ENCODE measurements at places on chromosomes 1 and 21.

GRCh38 chr1:115196296-115196695 is 107.0 kb upstream of the TSPAN2 start:
- DNase-seq, result no peak

GRCh38 chr1:164803366-164803765 is 244.4 kb downstream of the PBX1 start:
- DNase-seq, result no peak

DNA sequence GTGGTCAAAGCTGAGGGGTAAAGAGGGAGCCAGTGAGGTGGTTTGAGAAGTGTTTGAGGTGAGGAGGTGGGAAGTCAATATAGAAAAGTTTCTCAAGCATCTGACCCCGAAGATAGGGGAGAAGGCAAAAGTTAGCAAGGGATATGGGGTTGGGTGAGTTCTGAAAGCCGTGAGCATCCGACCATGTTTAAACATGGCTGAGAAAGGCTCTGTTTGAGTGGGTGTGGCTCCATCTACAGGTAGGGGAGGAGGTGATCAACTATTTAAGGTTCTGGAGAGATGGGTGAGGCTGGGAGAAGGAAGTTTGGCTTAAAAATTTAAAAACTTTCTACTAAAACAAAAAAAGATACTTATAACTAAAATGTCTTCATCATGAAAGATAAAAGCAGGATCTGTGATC is 273.8 kb downstream of the KCNJ6 start:
- DNase-seq, result no peak

GRCh38 chr1:160859166-160859565 is 3.5 kb downstream of the CD244 start:
- no peak for DNase-seq

DNA sequence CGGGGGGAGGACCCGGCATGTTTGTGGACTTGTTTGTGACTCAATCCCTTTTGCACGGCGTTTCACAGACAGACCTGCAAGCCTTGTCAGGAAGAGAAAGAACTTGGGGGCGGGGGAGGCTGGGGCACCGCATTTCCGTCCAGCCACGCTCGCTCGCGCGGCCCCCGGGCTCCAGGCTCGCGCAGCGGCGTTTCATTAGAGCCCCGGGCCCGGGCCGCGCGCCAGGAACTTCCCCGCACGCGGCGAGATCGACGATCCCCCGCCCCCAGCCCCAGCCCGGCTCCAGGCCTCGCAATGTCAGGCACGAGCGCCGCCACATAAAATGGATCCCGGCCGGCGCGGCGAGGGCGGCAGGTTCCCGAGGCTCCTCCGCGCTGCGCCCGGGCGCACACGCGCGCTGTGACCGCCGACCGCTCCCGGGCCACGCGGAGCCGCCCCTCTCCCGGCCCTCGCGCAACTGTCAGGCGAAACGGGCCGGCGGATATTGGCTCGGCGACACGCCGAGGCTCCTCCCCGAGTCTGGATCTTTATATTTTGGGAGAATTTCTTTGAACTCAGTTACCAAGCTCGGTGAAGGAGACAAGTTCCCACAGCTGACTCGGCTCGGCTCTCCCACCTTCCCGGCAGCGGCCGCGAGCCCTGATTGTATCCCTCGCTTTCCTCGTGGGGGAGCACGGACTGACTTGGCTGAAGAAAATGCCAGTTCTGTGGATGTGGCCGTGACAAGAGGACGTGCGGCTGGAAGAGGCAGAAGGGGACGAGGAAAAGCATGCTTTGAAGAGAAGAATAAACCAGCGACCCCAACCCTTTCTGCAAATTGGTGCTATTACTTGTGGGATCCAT is at the start of gene KIF26B:
Gene KIF26B, plus strand, starts transcription at position 557 of the 843 bp plus-strand sequence. CDS start 440 bp downstream, outside the sequence.
- peak; percentile 65 for DNase-seq

GRCh38 chr1:113042285-113043143 is 30.5 kb upstream of the LRIG2 start:
- no peak for DNase-seq

DNA sequence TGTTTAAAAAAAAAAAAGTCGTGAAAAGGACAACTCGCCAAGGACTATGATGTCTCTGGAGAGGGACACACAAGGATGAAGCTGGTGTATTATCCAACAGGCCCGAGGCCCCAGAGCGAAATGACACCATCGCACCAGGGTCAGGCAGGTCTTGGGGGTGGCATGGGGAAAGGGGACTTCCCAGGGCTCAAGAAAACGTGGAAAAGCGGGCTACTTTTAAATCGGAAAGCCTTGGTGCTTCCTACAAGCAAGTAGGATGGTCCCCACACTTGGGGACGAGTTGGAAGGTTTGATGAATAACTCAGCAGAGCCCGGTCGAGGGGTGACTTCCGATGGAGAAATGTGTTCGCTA is 505 bp upstream of the GNPAT start:
- peak; percentile 61 for DNase-seq

DNA sequence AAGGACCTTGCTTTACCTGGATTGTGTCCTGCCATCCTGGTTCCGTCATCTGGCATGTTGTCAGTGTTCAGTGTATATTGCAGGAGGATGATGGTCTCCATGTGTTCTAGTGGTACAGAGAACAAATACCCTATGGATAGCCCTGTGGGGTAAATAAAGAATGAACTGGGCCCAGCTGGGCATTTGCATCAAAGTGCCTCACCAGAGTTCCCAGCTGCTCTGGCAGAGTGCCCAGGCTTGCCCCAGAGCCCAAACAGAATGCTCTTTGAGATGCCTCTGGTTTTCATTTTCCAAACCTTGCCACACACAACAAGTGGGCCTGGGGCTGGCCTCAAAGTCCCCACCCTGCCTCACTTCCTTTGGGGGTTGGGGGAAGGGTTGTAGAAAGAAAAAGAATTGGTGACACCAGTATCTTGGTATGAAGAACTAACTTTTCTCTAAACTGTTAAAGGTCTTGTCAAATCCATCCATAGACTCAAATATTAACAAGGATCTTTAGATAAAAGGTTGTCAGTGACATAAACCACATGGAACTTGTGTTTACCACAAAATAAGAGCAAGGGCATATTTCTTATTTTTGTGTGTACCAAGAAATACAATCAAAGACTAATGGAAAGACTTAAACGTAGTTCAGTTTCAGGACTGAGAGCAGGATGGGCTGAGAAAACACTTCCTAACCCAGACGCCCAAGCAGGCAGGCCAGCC is 82.2 kb downstream of the LMO4 start:
- DNase-seq, result no peak

GRCh38 chr1:65026235-65026634 is 59.9 kb upstream of the JAK1 start:
- DNase-seq, result no peak

- no peak for DNase-seq
Observed at GRCh38 chr1:68570871-68571270, 74.0 kb upstream of the DEPDC1 start.

- no peak for DNase-seq
Observed at GRCh38 chr1:32894019-32894600, 7.1 kb downstream of the TMEM54 start.

- DNase-seq, result peak; percentile 89
Observed at GRCh38 chr1:30756545-30757351, 826 bp downstream of the LAPTM5 start.

DNA sequence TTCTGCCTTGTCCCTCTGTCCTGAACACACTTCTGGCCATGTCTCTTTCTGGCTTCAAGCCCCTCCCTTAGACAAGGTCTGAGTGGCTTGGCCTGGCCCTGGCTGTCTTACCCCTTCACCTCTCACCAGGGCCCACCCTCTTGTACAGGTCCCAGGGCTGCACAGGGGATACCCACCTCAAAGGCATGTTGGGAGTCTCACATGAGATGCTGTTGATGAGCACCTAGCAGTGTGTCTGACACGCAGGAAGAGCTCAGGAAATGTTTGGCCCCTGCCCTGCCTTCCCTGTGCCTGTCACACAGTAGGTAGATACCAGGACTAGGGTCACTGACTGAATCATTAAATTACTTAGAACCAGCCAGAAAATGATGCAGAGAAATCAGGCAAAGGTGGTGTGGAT is 16.6 kb downstream of the ZNF362 start:
- DNase-seq, result no peak

- no peak for DNase-seq
Observed at GRCh38 chr1:7159116-7159781, 374.0 kb downstream of the CAMTA1 start.

DNA sequence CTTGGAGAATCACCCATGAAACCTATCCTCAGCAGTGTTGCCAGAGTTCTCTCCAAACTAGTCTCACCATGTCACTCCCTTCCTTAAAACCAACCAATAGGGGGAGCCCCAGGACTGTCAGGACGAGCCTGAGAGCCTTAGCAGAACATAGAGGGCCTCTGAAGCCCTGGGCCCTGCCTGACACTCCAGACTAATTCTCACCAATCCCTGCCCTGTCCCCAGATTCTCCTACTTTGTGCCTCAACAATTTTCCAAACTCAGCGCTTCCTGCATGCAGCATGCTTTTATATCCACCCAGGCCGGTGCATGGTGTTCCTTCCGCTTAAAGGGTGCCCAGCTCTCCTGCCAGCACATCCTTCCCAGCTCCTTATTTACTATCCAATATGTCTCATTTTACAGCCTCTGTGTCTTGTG is 42.7 kb downstream of the HSD3B1 start:
- DNase-seq, result no peak

GRCh38 chr1:17246971-17247370 is 1.9 kb upstream of the PADI3 start:
- DNase-seq, result no peak

GRCh38 chr1:84271441-84272151 is 29.9 kb upstream of the SAMD13 start:
- no peak for DNase-seq

- DNase-seq, result no peak
Observed at GRCh38 chr1:218272366-218272765, 12.7 kb upstream of the RRP15 start.

- no peak for DNase-seq
Observed at GRCh38 chr1:34113362-34113761, 51.7 kb downstream of the CSMD2 start.

DNA sequence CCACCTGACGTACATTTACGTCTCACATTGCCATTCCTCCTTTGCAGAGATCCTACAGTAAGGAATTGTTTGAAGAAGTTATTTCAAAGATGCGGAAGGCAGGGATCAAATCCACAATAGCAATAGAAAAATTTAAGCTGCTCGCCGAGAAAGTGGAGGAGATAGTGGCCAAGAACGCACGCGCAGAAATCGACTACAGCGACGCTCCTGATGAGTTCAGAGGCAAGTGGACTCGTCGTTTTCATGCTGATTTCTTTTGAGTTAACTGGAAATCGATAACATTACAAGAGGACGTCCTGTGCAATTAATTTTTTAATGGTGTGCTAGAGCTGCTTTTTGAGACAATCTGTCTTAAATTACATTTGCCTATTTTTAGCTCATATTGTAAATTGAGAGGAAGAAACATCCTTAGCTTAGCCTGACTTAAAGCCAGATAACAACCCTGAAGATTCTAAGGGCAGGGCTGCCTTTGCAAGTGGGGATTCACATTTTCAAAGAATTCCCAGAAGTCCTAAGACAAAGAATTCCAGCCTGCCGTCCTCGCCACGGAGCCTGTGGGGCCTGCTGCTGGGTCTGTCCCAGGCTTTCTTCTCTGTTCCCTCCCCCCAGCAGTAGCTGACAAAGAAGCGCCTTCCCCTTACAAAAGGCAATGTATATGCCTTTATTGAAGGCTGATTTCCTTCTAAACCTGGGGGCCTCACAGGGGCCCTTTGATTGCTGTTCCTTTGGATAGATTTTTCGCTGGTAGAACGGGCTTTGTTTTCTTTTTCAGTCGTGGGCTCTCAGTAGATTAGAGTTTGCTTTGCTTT is 31.6 kb upstream of the KIF1B start:
- DNase-seq, result no peak

GRCh38 chr1:231699784-231700183 is 73.2 kb downstream of the DISC1 start:
- no peak for DNase-seq

GRCh38 chr1:236176337-236177336 is 34.3 kb downstream of the GPR137B start:
- no peak for DNase-seq

- DNase-seq, result no peak
Observed at GRCh38 chr1:97636941-97637340, 283.9 kb downstream of the DPYD start.

DNA sequence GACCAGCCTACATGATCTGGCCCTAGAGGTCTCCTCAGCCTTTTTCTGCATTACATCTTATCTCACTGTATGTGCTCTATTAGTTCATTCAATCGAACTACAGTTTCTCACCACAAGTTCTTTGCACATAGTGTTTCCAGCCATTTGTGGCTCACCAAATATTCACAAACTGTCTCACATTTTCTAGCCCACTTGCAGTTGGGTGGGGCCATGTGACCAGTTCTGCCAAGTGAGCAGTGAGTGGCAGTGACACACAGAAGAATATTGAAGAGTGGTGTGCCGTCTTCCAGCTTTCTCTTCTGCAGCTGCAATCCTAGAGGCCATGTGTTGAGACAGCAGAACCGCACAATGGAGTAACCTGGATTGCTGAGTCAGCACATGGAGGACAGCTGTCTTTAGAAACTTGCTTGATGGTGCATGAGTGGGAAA is 103.2 kb upstream of the ZNF644 start:
- DNase-seq, result peak; percentile 63

DNA sequence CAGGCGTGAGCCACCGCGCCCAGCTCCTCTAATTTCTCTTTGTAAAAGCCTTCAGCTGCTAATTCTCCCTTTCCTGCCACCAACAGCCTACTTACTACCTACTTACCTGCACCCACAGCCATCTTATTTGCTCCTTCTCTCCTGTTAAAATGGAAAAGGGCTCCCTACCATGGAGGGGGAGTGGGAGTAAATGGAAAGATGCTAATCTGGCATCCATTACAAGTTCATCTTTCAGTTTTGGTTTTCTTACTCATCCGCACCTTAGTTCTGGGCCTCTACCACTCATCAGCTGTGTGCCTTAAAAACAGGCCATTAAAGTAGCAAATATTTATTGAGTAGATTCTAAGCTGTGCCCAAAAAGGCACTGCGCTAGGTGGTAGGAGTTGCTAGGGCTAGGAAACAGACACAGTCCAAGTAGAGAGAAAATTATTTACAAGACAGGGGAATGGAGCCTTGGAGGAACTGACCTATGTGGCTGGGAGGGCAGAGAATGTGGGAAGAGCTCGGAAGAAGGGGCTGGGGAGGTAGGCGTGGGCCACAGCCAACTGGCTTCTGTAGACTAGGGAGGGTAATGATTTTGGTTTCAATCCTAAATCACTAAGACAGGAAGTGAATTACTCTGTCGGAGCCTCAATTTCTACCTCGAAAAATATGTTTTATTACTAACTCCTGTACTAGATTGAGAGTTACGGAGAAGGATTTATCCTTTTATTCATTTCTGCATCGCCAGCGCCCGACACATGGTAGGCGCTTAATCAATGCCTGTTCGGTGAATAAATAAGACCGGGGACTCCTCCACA is 685 bp upstream of the DDI2 start:
- DNase-seq, result no peak

DNA sequence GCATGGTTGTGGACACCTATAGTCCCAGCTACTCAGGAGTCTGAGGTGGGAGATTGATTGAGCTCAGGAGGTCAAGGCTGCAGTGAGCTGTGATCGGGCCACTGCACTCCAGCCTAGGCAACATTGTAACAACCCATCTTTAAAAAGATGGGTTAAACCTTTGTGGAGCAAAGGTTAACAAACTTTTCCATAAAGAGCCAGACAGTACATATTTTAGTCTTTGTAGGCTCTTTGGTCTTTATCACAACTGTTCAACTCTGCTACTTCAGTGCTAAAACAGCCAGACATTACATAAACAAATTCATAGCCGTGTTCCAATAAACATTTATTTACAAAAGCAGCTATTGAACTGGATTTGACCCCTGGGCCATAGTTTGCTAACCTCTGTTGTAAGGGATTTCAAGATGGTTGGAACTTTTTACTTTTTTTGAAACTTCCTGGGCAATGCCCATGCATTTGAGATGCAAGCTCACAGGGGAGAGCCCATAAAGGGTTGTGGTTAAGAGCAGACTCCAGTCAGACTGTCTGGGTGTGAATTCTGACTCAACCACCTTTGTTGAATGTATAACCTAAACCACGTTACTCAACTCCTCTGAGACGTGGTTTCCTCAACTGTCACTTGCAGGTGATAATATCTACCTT is 10.8 kb downstream of the INAVA start:
- peak; percentile 73 for DNase-seq
